ENCODE measurements at places on chromosomes 4 and X.

DNA sequence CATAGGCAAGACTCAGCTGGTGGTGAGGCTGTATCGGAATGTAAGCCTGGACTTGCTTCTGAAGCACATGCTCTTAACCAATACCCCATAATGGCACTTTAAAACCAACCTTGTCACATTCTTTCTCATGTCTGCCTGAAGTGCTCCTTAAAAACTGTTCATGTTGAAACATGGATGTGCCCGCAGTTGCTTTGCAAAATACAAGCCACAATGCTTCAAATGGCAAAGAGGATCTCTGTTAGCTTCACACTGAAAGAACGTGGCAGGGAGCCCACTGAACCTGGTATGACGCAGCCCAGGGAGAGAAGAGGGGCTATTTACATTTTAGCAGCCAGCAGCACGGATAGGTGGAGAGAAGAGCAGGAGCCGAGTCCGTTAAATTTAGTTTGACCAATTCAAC, 29.3 kb downstream of the SOD3 start:
- DNase-seq: no peak

GRCh38 chr4:55959655-55960054, 10.9 kb downstream of the CEP135 start:
- DNase-seq: no peak

- no peak for DNase-seq
Observed at GRCh38 chr4:107863416-107863815, 38.7 kb downstream of the SGMS2 start.

DNA sequence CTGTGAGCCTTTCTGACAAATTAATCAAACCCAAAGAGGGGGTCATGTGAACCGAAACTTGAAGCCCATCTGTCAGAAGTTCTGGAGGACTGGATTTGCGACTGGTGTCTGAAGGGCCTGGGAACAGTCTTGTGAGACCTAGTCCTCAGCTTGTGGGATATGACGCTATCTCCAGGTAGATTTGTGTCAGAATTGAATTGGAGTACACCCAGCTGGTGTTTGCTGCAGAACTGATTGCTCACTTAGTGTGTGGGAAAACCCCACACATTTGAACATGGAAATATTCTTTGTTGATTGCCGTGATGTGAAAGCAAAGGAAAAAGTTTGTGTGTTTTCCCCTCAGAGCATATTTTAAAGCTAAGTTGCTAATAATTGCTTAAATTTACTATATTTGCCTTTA, 30.3 kb upstream of the TMSB15B start:
- no peak for DNase-seq

- no peak for DNase-seq
Observed at GRCh38 chr4:152166567-152166966, 369.3 kb downstream of the FBXW7 start.
